ENCODE measurements at places on chromosomes 3 and 15.

GRCh38 chr3:149713730-149714654 is 38.3 kb downstream of the COMMD2 start:
- no peak for DNase-seq

- DNase-seq: no peak
Measured at GRCh38 chr15:51625236-51625635, 2.7 kb upstream of the DMXL2 start.

- no peak for DNase-seq
Measured at GRCh38 chr3:165404357-165405027, 208.3 kb upstream of the SLITRK3 start.

- DNase-seq: peak; percentile 85
Measured at GRCh38 chr3:42468111-42468510, 34.3 kb upstream of the VIPR1 start.

GRCh38 chr3:52052831-52053306 is 3.5 kb downstream of the DUSP7 start:
- DNase-seq: peak; percentile 31

DNA sequence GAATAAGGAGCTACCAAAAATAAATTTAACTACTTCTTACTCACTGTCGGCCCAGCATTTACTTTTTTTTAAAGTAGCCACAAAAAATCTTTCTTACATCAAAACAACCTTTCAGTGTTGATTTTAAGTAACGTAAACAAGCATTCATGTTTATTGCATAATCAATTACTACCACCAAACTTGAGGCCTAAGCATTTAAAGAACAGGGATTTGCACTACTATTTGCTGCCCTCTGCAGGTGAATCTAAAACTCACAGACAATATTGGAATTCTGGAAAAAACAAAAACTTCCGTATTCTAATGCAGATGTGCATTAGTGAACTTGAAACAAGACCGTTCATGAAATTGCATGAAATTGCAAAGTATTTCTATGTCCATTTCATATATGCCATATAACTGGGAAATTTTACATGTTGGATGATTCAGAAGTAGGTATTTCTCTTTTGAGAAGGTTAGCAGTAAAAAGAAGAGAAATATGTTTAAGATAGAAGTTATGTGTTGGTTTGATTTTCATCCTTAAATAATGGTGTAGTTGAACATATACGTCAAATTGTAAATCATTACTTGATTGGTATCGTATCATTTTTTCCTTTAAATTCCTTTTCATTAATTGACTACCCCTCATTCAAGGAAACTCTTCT is 55.6 kb downstream of the CGGBP1 start:
- DNase-seq: peak; percentile 51

DNA sequence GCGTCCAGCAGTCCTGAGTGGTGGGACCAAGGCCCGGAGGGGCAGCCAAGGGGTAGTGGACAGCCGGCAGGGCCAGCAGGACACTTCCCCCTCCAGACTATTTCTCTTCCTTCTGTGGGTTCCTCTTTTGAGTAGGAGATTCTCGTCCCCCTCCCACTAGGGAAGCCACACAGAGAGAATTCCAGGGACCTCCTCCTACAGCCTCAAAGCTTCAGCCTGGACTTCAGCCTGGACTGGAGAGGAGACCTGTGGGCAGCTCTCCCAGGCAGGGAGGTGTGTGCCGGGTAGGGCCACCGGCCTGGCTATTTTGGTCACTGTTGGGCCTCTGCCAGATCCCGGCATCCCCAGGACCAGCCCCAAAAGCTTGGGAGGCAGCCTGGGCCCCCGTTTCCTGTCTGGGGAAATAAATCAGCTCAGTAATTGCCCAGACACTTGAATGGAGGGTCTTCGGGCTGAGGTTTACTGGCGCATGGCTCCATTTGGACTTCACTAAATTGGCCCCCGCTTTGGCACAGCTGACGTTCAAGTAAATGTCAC is 1.3 kb downstream of the SLC6A6 start:
- DNase-seq: peak; percentile 70

GRCh38 chr3:71406972-71407810 is 176.3 kb downstream of the FOXP1 start:
- no peak for DNase-seq
